Stimulated activated CD8-positive, alpha-beta memory T cell treated with anti-CD3 and anti-CD28 coated beads, Interleukin-7, amount 100 ng/mL, for 1 hour (primary cell): ENCODE measurements at places on chromosomes 6 and 20.

GRCh38 chr6:111914617-111915016 is 41.4 kb upstream of the FYN start:
- DNase-seq, result no peak

DNA sequence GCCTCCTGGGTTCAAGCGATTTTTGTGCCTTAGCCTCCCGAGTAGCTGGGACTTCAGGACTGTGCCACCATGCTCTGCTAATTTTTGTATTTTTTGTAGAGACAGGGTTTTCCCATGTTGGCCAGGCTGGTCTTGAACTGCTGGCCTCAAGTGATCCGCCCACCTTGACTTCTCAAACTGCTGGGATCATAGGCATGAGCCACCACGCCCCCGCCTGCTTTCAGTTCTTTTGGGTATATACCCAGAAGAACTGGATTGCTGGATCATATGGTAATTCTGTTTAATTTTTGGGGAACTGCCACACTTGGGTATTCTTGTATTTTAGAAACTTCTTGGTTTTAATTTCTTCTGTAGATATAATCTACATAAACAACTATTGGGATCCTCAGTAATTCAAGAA is 17.0 kb downstream of the CDS2 start:
- DNase-seq, result no peak

DNA sequence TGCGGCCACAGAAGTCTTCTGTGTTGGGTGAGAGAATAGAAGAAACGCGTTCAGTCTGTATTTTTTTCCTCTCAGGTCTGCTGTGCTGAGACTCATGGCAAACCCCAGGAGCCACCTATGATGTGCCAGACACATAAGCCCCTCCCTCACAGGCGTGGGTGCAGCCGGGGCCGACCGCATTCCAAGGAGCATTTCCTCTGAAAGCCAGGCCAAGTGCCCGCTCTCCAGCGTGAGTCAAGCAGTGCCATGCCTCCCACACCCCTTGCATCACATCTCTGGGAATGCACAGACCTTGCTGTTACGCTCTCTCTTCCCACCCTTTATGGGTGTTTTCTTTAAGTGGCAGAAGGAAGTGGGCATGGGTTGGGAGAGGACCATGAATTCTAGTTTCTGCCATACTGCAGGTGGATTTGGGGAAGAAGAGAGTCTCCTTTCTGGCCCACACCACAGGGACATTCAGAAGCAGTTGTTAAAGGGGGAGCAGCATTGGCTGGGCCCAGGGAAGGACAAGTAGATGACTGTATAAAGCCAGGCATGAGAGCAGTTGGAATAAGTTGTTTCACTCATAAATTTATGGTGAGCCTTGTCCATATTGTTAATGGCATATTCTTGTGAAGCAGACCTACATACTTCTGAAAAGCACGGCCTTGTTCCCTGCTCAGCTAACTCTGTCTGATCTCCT is 37.1 kb upstream of the TFAP2A start:
- no peak for DNase-seq

DNA sequence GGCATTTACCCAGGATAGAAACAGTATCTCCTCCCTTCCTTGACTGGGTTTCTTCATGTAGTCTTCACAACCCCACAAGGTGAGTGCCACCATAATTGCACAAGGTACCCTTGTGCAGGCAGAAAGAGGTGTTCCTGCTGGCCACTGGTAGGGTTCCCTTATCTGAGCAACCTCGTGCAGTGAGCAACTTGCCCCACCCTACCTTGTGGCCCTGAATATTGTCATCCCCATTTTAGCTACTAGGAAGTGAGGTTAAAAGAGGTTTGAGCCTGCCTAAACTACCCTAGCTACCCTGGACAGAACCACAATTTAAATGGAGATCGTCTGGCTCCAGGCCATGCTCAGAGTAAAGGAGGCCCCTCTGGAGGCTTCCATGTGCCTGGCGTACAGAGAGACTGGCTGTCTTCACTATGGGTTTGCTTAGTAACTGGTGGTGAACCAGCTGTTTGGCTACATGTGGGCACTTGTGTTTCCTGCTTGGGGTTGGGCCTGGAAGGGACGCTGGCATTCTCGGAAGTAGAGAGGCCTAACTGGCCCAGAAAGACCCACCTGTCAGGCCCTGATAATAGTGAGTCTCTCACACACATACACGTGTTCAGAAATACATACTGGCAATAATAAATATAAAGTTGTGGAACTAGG is 148.8 kb downstream of the LRFN2 start:
- no peak for DNase-seq

- DNase-seq, result no peak
These were observed 56.0 kb downstream of the SASH1 start for GRCh38 chr6:148398678-148399077.

DNA sequence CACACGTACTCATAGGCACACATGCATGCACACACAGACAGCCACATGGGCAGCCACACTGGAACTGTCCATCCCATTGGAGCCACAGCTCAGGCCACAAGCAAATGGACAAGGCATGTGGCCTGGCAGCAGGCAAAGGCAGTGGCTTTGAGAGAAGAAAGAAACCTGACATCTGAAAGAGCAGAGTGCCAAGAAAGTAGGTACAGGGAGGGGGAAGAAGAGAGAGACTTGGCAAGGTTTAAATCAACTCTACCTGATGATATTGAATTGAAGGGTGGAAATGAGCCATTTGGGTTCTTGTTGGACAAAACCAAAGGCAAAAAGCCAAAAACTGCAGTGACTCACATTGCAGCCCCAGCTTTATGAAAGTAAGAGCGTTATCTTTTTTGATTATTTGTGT is 142.7 kb downstream of the PCSK2 start:
- no peak for DNase-seq

GRCh38 chr6:136334853-136335252 is 45.2 kb upstream of the BCLAF1 start:
- DNase-seq, result no peak

GRCh38 chr6:117156741-117157140 is 108.6 kb upstream of the VGLL2 start:
- no peak for DNase-seq

DNA sequence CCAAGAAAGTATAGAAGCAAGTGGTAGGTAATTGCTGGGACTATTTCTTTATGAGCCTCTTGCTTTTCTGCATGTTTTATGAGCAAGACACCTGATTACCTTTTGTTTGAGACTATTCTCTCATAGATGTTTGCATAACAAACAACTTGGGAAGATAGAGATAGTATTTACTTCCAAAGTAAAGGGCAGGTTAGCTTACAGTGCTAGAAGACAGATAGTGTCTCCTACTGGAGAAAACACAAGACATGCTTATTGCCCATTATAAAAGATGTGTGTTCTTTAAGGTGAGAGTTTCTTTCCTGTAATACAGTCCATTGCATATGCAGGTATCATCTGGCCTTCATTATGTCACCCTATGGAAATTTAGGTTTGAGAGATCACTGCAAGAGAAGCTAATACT is 174.2 kb upstream of the FUT9 start:
- DNase-seq, result no peak

GRCh38 chr20:64116541-64117431 is 9.4 kb upstream of the NPBWR2 start:
- DNase-seq, result no peak

DNA sequence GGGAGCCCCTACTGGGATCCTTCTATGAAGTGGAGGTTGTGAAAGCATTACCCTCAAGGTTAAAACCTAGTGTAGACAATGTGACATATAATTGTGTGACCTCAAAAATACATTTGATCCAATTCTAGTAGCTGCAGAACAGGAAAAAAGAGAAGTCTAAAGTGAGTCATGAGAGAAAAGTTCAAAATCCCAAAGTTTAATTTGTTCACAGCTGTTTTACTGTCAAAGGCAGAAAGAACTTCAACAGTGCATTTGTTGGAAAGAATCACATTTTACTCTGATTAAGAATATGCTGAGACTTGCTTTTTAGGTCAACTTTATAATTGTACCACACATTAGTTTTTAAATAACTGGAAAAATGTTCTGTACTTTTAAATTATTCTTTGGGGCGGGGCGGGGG is 1027.4 kb upstream of the FLRT3 start:
- no peak for DNase-seq

- no peak for DNase-seq
These were observed 78.0 kb downstream of the COL21A1 start for GRCh38 chr6:56169366-56169765.

DNA sequence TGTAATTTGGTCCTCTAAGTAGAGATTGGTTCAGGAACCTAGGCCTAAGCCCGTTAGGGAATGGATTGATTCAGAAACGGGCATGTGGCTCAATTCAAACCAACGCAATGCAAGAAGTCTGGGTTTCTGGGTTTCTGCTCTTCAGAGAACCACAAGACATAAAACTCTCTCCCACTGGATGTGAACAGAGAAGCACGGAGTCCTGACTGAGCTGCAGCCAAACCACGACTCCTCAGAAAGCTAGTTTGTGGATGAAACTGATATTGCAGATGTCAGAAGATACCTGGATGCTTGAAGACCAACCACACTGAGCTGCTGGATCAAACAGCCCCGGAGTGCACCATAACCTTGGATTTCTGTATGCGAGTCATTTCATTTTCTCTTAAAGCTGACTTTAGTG is 50.0 kb downstream of the SOD2 start:
- no peak for DNase-seq

DNA sequence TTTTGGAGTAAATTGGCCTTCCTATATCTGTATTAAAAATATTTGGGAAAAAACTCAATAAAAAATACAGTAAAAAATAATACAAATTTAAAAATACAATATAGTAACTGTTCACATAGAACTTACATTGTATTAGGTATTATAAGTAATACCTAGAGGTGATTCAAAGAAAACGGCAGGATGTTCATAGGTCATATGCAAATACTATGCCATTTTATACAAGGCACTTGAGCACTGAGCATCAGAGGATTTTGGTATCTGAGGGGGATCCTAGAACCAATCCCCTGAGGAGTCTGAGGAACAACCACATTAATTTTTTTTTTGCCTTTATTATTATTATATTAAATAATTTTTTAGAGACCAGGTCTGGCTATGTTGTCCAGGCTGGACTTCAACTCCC is 41.7 kb downstream of the RNGTT start:
- no peak for DNase-seq

DNA sequence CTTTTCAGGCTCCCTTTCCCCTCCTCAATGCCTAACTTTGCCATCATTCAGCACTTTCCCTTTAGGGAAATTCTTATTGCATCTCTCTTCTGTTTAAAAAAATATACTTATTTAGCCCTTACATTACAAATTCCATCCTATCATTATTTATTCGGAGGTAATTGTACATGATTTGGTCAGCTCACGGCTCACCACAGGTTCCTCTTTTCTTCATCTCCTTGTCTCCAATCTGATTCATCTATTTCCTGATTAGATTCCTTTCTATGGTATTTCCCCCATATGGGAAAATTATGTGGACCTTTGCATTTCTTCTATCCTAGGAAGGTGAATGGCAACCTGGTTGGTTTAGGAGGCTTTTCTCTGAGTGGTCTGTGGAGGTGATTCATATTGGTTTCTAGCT is 12.9 kb upstream of the EMILIN3 start:
- no peak for DNase-seq

DNA sequence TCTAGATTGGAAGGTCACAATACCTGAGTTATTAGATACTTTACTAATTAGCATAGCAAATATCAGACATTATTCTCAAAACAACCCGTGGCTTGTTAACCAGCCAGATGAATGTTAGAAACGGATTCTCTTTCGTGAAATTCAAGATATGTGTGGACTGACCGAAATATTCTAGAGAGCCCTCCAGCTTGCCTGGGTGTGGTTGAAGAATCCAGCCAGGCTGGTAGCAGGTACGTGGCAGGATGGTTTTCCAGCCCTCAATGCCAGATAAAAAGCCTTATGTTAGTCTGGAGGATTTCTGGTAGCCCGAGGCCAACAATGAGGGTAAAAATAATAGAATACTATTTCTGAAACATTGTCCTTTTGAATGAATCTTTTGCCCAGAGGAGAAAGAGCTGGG is 19.3 kb downstream of the ECT2L start:
- DNase-seq, result no peak

DNA sequence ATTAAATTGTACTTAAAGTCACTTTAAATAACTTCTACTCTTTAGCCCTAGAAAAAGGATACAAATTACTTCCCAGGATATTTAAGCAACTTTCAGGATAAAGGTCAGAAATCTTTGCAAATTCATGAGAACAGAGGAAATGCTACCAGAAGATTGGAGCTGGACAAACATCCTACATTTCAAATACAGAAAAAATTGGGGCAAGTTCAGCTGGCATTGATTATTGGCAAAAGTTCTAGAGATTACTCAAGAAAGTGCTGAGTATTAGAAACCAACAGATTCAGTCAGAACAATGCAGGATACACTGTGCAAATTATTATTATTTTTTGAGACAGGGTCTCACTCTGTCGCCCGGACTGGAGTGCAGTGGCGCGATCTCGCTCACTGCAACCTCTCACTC is 6.0 kb downstream of the SLC22A23 start:
- DNase-seq, result no peak

GRCh38 chr6:34919651-34920050 is 30.6 kb downstream of the ANKS1A start:
- DNase-seq, result no peak

- no peak for DNase-seq
These were observed 164.4 kb upstream of the QKI start for GRCh38 chr6:163250116-163250515.

GRCh38 chr20:55160037-55160436 is 684.6 kb downstream of the DOK5 start:
- DNase-seq, result no peak

GRCh38 chr20:9630554-9630953 is 116.2 kb downstream of the LAMP5 start:
- no peak for DNase-seq

DNA sequence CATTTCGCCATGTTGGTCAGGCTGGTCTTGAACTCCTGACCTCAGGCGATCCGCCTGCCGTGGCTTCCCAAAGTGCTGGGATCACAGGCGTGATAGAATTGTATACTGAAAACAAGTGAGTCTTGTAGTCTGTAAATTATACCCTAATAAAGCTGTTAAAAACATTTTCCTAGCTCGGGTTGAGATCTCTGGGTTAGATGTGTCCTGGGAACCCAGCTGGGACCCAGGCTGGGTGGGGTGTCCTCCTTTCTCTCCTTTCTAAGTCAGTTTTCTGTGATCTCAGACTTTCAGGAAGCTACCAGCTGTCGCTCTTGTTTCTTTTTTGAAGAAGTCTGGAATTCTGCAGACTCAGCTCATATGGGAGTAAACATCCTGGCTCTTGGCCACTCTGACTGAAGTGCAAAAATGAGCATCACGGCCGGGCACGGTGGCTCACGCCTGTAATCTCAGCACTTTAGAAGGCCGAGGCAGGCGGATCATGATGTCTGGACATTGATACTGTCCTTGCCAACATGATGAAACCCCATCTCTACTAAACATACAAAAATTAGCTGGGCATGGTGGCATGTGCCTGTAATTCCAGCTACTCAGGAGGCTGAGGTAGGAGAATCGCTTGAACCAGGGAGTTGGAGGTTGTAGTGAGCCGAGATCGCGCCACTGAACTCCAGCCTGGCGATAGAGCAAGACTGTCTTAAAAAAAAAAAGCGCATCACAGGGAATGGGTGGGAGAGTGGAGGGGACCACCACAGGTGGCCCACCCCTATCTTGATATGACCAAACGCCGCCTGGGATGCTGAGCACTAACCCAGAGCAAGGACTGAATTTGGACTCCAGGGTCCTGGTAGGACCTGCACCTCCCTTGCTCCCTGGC is 9.9 kb upstream of the PCIF1 start:
- DNase-seq, result no peak
